ENCODE measurements at places on chromosomes 5 and 9.

GRCh38 chr5:122015471-122015870 lies 53.7 kb downstream of the SRFBP1 start:
- no peak for DNase-seq

DNA sequence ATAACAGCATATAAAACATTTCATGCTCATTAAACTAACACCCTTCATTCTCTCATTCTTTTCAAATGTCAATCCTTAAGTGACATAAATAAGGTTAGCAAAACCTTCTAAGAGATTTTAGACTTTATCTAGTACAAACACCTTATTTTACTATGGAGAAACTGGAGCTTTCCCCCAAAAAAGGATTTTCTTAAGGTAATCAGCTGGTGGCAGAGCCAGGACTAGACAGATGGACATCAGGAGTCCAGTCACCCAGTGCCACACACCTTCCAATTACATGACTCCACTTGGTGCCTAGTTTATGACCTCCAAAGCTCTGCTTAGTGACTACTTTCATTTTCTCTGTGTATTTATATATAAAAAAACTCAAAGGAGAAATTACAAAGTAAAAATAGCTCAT lies 70.2 kb downstream of the HTR4 start:
- no peak for DNase-seq

GRCh38 chr5:80149161-80149609 lies 106.7 kb downstream of the SERINC5 start:
- no peak for DNase-seq

GRCh38 chr5:77852514-77853352 lies 76.6 kb upstream of the TBCA start:
- DNase-seq: peak; percentile 78

DNA sequence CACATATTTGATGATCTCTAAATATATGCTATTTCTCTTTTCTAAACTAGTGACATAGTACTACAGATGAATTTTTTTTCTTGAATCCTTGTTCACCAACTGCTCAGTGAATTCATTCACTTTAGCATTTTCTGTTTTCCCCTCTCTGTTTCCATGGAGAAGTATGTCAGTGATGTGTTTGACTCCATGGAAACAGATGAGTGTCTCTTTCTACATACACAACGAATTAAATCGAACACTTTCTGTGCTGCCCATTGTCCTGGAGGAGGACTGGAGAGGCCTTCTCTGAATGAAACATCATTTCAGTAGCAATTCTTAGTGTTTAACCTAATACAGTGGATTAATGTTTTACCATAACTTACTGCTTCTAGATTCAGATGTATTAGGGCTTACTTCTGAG lies 9.5 kb downstream of the INVS start:
- no peak for DNase-seq

Measured in GM10248 (cell line).